ENCODE measurements at places on chromosomes 4 and X.
A peak's percentile ranks its signal among the peaks of the same experiment; 100 is the strongest.

DNA sequence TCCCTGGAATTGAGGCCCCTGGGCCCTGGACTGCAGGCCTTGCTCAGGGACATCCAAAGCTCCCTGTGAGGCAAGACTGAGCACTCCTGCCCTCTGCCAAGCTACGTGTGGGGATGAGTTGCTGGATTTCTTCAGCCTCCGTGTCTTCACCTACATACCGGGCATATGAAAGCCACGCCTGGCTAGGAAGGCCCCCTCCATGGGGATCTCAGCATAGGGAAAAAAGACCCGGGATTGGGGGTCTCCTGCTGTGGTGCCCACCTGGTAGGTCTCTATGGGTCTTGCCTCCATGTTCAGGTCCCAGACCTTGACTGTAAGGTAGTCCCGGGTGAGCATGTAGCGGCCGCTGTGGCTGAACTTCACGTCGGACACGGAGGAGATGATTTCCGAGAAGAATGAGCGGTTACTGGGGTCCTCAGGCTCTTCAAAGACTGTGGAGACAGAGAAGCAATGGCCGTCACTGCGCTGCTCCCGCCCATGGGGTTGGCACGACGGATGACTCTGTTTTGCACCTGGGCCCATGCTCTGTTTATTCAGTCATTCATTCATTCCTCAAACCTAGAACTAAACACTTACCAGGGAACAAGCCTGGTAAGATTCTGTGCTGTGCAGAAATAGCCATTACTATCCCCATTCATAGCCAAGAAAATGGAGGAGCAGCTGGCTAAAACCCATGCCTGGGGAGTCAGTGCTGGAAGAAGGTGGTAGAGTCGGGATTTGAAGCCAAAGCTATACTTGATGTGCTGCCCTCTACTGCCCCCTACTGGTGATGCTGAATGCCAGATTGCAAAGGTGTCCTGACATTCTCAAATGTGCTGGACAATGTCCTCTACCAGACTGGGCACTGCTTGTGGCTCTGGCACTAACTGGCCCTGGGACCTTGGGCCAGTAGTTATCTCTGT lies 63.9 kb downstream of the WFS1 start:
- peak; percentile 45 for DNase-seq

DNA sequence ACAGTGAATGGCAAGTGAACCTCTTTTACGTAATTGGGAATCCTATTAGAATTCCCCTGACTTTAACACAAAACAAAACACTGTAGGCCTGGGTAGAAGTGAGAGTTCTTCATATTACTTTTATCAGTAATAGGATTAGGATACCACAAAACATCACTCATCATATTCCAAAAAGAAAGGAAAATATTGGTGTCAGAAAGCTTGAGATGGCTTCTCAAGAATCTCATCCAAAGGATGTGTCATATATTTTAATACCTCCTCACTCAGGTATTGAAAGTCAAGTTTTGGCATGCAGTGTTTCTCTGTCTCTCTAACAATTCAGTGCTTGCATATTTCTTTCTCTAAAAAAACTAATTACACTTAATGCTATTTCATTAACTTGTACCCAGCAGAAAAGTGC lies 173.2 kb downstream of the PDGFC start:
- no peak for DNase-seq

GRCh38 chrX:4435905-4436304 lies 722.5 kb upstream of the PRKX start:
- no peak for DNase-seq

GRCh38 chrX:101219864-101220346 lies 319 bp downstream of the DRP2 start:
- peak; percentile 18 for DNase-seq

DNA sequence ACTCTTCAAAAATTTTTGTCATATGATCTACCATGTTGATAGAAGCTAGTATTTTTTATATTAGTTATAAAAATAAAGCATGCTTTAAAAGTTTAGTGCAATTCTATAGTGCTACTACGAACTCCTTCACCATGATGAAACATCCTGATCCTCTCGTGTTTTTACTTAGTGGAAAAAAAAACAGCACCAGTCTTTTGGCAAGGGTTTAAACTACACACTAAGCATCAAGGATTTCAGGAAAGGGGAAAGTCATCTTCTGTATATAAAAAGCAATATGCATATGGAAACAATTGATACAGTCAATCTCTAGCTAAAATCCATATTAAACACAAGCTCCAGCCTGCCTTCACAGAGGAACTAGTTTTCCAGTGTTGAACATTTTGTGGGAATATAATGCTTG lies 18.7 kb downstream of the CHM start:
- no peak for DNase-seq

DNA sequence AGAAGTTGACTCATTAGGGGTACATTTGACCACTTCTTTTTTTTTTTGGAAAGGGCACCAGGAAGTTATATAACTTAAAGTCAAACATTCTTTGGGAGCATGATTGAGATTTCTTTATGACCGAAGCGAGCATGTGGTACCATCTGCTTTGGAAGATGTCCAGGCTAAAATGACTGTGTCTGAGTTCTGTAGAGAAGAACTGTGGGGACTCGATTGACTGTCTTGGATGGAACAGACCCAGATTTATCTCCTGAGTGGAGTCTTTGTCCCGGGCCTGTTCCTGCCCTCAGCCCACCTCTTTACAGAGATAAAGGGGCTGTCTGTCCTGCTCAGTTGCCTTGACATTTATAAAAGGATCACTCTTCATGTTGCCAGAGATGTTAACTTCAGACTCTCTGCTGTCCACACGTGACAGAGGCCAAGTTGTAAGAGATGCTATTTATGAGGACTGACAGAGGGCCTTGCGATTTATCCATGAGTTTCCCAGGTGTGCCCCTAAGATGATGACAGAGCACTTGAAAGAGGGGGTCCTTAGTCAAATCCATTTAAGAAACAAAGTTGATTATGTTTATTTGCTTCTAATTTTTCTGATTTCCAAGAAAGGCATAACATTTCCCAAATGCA lies 16.8 kb downstream of the SMIM20 start:
- no peak for DNase-seq

- DNase-seq = no peak
These were observed 36.3 kb downstream of the PKD2 start for GRCh38 chr4:88043586-88044340.

- no peak for DNase-seq
These were observed 1351.2 kb downstream of the STIM2 start for GRCh38 chr4:28211676-28212470.

DNA sequence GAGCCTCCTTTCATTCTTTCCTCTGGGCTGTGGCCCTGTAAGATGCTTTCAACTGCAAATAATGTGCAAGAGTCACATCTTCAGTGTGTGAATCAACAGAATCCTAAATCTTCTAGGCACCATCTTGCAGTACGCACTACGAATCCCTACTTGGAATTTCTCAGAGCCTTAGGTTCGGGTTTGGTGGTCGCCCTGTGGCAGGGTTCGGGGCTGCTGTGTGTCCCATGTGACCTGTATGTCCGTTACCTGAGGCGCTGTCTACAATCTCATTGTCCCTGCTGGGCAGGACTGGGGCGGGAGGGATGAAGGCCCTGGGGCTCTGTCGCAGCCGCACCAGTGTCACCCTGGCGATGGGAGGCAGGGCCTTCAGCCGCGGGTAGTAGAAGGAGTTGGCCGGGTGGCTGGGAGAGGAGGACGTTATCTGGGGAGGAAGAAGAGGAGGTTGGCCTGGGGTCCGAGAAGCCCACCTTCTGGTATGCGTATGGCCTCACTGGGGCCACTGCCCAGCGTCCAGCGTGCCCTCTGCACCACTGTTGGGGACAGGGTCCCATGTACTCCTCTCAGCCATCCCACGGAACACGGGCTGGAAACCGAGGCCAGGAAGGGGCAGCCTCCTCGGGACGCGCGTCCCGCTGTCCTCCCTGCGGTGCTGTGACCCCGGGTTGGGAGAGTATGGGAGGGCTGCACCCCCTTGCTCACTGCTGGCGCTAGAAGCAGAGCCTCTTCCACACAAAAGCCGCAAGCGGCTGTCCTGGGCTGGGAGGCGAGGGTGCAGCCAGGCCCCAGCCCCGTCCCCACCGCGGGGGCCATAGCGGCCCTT lies 2.0 kb downstream of the SPON2 start:
- DNase-seq = no peak

GRCh38 chr4:16253127-16253960 lies 27.1 kb upstream of the TAPT1 start:
- DNase-seq = no peak

DNA sequence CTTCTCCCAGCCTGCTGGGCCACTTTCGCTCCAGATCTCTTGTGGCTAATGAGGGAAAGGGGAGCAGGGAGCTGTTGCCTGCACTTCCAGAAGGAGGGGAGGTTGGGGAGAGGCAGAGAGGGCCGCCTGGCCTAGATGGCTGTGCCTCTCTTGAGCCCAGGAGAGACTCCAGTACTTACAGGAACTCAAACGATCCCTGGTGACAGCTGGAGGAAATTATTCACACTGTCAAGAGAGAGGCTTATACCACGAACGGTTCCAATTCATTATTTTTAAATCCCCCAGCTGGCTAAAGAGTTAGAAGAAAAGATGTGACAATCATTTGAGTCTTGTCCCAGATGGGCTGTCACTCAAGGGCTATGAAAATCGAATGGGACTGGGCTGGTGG lies 96.1 kb downstream of the PHKA2 start:
- DNase-seq = no peak

DNA sequence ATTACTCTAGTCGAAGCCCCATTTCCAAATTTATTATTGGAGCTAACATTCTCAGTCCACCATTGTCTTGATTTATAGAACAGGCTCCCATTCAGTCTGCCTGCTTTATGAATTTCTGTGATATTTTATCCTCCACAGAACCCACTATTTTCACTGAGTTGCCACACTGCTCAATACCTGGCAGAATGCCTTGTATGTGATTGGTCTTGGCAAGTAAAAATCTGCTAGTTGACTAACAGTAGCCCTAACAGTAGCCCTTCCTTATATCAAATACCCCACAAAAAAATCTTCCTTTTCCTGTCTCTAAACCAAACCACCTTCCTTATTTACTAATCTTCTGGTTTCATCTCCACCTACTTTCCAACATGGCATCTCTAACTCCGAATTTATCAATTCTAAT lies 82.6 kb downstream of the CHM start:
- no peak for DNase-seq

DNA sequence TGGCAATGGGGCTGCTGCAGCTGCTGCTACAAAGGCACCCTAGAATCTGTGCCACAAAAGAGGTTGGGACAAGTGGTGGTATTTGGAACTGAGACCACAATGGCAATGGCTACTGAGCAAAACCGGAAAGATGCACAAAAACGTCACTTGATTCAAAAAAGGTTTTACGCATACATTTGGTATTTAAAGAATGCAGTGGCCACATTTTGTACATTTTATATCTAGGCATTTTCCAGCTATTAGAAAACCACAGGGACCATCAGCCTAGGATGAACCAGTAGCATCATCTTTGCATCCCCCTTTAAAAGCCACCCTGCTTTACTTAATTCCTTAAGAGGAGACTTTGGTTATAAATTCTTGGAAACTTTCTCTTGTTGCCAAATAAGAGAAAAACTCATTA lies 104.8 kb upstream of the CXCL13 start:
- DNase-seq = no peak

DNA sequence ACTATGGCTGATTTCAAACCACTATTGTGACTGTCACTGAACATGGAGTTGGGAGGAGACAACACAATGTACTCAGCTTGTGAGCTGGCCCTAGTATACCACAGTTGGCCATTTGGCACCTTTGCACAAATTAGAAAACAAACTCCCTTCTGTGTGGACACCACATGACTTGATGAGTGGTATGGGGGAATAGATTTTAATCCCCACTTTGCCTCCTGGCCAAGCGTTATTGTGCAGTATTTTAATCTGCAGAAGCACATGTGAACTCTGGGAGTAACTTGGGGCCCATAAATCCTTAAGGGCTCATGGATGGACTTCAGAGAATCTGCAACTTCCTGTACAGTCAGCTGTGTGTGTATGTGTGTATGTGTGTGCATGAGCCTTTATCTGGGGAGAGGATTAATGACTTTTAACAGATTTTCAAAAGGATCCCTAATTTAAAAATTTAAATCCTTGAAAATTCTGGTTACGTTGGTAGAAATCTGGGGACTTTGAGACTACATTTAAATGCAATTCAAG lies 105.0 kb upstream of the PAQR3 start:
- DNase-seq = no peak

GRCh38 chrX:21289232-21289631 lies 85.0 kb upstream of the CNKSR2 start:
- no peak for DNase-seq

DNA sequence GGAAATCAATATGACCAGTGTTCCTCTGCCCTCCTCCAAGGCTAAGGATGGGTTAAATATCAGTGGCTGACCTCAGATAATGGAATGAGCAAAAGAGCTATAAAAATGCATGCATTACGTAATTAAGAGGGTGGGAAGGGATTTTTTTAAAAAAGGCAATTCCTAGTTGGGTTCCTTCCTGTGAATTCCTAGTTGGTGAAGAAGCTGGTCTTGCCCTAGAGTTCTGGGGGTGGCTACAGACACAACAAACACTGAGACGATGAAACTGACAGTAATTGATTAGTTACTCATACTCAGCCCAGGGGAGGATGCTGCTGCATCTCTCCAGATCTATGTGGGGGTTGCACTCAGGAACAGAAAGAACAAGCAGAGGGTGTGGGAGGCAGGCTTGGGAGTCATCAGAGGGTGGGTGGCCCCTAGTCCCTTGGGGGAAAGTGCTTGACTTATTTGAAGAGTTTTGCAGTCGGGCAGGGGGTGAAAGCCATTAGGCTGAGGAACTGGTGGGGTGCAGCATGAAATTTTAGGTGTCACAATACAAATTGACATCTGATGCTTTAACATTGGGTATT lies 662.0 kb upstream of the FRG1 start:
- no peak for DNase-seq

DNA sequence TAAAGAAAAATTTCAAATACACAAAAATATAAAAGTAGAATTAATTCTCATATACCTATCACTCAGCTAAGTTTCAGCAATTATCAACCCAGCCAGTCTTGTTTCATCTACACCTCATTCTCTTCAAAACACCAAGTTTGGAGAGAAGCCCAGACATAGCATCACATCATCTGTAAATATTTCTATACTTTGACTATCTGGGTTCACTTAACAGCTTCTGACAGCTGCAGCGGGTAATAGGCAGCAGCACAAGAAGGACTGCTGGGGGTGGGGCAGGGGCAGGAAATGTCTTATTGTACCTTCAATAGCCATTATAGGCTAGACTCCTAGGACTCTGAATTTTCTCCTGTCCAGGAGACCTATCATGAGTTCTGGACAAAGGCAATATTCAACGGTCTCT lies 54.1 kb downstream of the PHF8 start:
- no peak for DNase-seq

DNA sequence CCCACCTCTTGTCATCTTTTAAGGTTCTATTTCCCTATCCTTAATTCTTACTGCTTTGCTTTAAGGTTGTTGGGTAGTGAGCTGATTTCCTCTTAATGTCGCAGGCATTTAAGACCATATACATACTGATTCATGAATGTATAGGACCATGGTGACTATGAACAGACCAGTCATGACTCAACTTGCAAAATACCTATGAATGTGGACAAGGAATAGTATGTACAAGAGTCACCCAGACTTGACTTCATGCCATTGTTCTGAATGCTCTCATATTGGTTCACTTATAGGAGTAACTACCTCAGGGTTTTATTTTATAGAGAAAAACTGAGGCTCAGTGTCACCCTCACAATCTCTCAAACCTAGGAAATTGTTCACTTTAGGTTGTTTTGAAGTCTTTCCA lies 44.3 kb downstream of the CCNG2 start:
- no peak for DNase-seq

- no peak for DNase-seq
These were observed 6.2 kb upstream of the DCAF4L1 start for GRCh38 chr4:41975341-41975740.

Data from activated CD4-positive, alpha-beta T cell treated with anti-CD3 and anti-CD28 coated beads for 48 hours (primary cell).